ENCODE measurements at places on chromosomes 2 and 18.

DNA sequence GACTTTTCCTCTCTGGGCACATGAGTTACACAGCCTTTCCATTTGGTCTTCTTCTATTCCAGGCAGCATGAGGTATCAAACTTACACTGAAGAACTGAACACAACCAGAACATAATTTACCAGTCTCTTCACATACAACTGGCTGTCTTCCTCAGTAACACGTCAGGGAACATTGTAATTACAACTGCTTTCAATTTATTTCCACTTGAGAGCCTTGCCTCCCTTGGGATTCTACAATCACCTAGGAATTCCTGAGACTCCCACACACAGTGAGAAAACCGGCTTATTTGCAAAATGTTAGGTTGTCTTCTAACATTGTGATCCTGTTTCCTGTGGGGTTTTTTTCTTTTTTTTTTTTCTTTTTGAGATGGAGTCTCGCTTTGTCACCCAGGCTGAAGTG is 149.9 kb downstream of the TMX3 start:
- DNase-seq: no peak

GRCh38 chr2:12196495-12196894 is 450.1 kb downstream of the LPIN1 start:
- DNase-seq: no peak

DNA sequence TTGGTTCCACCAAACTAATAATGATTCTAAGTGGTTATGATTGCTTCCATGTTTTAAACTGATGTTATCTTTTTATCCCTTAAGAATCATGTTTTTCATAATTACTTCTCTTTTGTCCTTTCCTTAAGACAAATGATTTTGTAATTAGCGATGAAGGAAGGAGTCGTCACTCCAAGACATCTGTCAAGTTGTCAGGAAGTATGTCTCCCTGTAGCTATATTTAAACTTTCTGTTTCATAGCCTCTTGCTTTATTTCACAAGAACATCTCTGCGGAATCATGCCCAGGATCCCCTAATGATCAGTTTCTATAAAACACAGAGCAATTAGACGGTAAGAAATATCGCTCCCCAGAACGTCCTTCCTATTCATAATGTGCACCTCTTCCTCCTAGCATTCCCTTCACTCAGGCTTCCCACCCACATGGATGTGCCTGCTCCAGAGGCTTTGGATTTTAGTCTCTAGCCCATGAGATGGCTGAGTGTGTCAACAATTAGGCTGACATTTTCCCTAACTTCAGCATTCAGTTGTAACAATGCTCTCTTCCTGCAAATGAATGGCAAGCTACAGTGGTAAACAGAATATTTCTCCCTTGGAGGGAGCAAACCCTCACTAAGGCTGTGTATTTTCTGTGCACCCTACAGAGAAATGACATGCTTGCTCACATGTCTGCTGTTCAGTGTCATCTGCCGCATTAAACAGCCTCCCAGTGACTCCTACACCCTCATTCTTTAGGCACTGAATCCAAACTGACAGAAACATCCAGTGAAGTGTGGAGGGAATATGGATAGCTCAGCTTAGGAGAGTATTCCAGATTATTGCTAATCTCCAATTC is 879.6 kb upstream of the CELF4 start:
- no peak for DNase-seq

DNA sequence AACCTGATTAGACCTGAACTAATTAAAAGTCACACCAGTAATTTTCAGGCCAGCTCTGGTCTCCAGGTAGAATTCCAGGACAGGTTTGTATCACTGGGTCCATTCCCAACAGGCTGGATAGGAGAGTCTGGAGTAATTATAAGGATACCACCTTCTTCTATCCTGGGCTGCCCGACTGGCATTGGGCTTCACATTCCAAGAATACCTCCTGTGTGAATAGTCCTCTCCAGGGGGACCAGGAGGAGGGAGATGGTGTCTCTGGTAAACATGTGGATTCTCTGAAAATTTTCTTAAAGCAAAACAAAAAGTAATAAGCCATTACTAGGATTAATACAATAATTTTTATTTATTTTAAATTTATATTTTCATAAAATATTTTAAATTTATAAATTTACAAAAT is 17.3 kb downstream of the DUSP11 start:
- no peak for DNase-seq

DNA sequence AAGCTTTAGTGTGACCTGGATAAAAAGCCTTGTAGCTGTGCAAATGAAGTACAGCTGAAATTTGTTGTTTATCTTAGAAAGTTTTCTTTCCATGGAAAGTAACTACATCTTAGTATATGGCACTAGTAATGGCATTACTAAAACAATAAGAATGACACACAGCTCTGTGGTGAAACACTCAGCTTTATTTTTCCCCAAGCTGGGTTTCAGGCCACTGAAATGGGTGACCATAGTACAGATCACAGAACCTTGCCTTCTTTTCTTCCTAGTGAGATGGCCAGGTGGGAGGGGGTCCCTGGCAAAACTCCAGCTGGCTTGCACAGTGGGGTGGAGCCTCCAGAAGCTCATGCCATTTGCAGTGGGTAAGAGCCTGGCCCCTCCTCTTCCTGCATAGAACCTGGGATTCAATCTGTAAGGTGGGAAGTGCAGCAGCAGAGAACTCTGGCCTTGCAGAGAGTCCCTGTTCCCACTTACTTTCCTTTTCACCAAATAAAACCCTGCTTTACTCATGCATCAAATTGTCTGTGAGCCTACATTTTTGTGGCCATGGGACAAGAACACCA is 17.6 kb upstream of the GRP start:
- no peak for DNase-seq

GRCh38 chr2:47892338-47892730 is 14.0 kb downstream of the FBXO11 start:
- no peak for DNase-seq

- DNase-seq: no peak
Observed at GRCh38 chr2:20744366-20745335, 77.7 kb downstream of the GDF7 start.

GRCh38 chr18:3014503-3015203 is 1.7 kb upstream of the LPIN2 start:
- DNase-seq: no peak

- DNase-seq: peak; percentile 90
Observed at GRCh38 chr2:226800941-226801784, 1.5 kb upstream of the IRS1 start.

- DNase-seq: no peak
Observed at GRCh38 chr18:59877361-59877760, 22.4 kb upstream of the PMAIP1 start.

All from stimulated activated naive CD8-positive, alpha-beta T cell treated with anti-CD3 and anti-CD28 coated beads, Interleukin-15, Interleukin-2, amounts not matched to agents 100 U/mL and 50 U/mL, for 24 hours (primary cell).